ENCODE measurements at places on chromosomes 16 and 17. TPM values are rescaled to one million over a fixed set of nuclear protein-coding genes. Genes with fewer than 3 reads are reported as not detected.
A peak's percentile ranks its signal among the peaks of the same experiment; 100 is the strongest.

DNA sequence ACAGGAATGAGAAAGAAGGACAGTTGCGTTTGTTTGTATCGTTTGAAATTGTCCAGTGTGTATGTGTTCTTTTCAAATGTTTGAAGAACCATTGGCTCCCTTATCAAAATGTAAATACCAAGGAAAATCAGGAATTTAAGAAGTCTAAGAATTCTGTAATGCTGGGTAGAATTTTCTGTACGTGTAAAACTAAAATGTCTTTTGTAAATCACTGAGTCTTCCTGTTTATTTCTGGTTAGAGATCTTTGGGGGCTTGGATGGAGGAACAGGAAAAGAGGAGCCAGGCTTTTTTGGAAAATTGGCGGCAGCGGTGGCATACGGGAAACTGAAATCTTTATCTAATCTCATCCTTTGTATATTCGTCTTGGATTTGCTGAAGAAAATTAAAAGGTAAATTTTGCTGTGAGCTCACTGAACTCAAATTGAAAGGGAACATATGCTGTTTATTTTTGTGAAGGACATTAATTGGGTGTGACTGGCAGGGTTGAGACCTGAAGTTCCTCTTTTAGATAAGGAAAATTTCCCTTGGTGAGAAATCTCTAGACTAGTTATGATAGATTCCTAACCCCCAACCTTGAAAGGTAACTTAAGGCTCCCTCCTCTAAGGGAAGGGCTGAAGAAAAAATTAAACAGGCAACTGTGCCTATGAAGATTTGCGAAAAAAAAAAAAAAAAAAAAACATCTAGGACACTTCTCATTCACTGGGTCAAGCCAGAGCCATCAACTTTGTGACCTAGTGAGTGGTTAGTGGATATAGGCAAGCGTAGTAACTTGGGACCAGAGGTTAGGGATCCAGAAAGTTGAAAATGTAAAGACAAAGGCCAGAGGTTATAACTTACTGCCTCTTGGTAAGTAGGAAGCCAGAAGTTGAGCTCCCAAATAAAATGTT lies 10.8 kb downstream of the TAT start:
- no peaks in the 10 kb centered on the region for H3K27me3 ChIP-seq
- no peak for DNase-seq
- no peak overlapping the region for H3K27ac ChIP-seq
- H3K4me1 ChIP-seq: peaks cover 10% of the 10 kb centered on the region

DNA sequence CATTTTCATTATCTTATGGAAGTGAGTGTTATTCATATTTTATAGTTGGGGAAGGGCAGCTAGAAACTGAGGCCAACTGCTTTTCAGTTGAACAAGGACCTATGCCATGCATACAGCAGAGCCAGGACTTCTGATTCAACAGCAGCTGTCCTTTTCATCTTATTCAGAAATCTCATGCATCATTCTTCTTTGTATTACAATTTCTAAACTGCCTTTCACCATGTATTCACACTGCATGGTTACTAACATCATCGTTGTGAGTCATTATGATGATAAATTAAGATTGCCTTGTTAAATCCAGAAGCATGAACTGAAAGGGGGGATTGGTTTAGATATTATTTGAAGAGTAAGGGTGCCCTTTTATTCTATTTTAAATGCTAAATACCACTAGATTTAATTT lies 1470.1 kb upstream of the GOT2 start:
- H3K4me1 ChIP-seq: no peaks in the 10 kb centered on the region
- H3K27me3 ChIP-seq: no peaks in the 10 kb centered on the region
- H3K36me3 ChIP-seq: no peaks in the 10 kb centered on the region
- no peak for DNase-seq

DNA sequence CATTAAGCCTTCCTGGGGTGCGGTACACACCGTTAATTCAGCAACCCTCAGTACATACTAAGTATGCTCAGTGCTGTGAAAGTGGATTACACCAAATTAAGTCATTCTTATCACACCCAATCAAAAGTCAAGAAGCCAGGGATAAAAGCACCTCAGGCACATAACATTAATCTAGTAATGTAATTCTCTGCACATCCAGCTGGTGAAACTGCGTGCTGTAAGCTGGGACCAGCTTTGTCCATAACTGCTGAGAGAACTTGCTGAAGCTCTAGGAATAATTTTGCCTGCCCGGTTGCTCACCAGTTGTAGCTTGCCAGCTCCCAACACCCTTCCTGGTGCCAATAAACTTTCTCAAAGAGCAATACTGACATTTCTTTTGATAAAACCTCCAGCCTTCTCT lies 44.9 kb downstream of the SLC47A1 start:
- peaks cover 14% of the 10 kb centered on the region for H3K27me3 ChIP-seq
- DNase-seq: no peak
- no peak overlapping the region for H3K27ac ChIP-seq
- H3K4me3 ChIP-seq: no peak overlapping the region
- H3K36me3 ChIP-seq: no peaks in the 10 kb centered on the region

DNA sequence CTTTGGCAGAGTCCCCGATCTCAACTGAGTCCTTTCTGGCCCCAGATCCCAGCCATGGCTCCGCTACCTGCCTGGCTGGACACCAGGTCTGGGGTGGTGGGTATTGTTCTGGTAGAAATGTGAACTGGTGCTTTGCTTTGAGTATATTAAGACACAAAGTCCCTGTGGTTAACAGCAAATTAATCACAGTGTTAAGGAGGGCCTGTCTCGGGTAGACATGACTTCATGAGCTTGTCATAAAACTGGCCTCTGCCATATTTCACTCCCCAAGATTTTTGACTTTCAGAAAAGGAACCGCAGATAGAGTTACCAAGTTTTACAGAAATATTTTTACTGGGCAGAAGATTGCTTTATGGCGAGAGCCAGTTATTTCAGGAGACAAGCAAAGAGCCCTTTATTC lies 19.5 kb downstream of the NKD1 start:
- H3K4me3 ChIP-seq: no peak overlapping the region
- no peaks in the 10 kb centered on the region for H3K27me3 ChIP-seq
- no peak overlapping the region for H3K27ac ChIP-seq
- DNase-seq: no peak
- H3K4me1 ChIP-seq: peaks cover 12% of the 10 kb centered on the region
- H3K36me3 ChIP-seq: no peaks in the 10 kb centered on the region

DNA sequence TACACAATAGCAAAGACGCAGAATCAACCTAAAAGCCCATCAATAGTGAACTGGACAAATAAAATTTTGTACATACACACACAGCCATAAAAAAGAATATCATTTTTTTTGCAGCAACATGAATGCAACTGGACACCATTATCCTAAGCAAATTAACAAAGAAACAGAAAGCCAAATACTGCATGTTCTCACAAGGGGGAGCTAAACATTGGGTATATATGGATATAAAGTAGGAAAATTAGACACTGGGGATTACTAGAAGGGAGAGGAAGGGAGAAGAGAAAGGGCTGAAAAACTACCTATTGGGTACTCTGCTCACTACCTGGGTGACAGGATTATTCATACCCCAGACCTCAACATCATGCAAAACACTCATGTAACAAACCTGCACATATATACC lies 28.2 kb downstream of the ADAMTS18 start:
- H3K36me3 ChIP-seq: no peaks in the 10 kb centered on the region
- no peak overlapping the region for H3K27ac ChIP-seq
- DNase-seq: no peak

GRCh38 chr17:17732892-17733670 lies 51.8 kb downstream of the RAI1 start:
- no peaks in the 10 kb centered on the region for H3K36me3 ChIP-seq
- no peaks in the 10 kb centered on the region for H3K4me1 ChIP-seq
- no peak overlapping the region for H3K27ac ChIP-seq
- H3K27me3 ChIP-seq: no peaks in the 10 kb centered on the region
- H3K4me3 ChIP-seq: no peak overlapping the region

DNA sequence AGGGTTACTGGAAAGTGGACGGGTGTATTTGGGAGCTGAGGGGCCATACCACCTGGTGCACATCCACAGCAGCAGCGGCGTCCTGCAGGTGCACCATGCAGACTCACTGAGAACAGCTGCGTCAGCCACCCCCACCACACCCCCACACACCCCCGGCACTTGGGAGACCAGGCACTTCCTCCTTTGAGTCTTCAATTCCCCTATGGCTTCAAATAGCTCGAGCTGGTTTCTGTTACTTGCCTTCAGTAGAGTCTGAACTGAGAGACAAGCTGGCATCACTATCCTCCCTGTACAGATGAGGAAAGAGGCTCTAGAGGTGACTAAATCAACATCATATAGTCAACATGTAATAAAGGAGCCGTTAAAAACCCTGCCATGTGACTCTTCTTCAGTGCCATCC lies 15.4 kb downstream of the CUEDC1 start:
- no peak for DNase-seq
- H3K4me3 ChIP-seq: no peak overlapping the region
- H3K36me3 ChIP-seq: no peaks in the 10 kb centered on the region
- no peaks in the 10 kb centered on the region for H3K27me3 ChIP-seq

DNA sequence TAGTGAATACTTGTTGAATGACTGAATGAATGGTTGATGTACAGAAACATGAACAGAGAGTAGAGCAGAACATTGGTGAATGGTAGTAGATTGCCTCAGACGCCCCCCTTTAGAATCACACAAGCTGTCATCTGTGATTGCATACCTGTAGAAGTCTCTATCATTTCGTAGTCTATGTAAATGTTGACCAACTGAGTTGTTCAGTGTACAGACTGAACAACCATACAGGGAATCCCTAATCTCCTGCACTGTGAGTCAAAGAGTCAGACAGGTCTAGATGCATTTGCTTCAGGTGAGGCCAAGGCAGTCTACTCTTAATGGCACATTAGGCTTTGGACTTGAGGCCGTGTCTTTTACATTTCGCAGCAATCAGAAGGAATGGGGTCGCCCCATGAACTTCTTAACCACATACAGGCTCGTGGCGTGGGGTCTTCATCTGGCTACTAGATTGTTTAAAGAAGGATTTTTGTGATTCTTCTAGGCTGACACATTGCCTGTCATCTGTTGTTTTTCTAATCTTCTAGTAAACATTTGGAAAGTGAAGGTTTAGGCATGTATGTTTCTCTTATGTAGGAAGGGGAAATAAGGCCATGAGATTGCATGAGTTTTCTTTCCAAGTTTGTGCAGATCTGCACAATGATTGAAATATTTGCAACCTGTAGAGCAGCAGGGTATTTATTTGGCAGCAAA lies 157.4 kb downstream of the WWOX start:
- DNase-seq: no peak
- no peak overlapping the region for H3K4me3 ChIP-seq
- H3K27ac ChIP-seq: no peak overlapping the region
- H3K36me3 ChIP-seq: no peaks in the 10 kb centered on the region

DNA sequence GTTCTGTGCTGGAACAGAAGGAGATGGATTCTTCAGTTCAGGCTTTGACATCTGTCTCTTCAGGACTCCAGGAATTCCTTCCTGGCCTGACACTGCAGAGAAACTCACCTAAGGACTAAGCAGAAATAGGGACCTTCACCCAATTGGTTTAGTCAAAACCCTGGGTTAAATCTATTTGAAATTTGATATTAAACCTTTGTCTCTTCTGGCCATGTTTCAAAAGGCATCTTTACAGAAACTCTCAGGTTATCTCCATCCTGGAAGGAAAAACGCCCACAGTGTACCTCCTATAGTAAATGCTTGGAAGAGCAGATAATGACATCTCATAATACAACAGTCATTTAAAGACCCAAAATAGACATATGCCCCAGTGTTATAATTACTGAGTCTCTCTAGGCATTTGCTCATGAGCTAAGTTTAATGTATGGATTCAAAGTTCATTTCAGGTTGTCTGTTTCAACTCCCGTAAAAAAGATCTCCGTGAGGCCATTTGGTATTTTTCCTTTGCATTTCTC lies 5.6 kb upstream of the HOXB4 start:
- no peak for DNase-seq
- no peak overlapping the region for H3K4me3 ChIP-seq
- H3K36me3 ChIP-seq: no peaks in the 10 kb centered on the region
- H3K27me3 ChIP-seq: peaks cover 56% of the 10 kb centered on the region
- H3K27ac ChIP-seq: no peak overlapping the region
- peaks cover 33% of the 10 kb centered on the region for H3K4me1 ChIP-seq

- H3K4me3 ChIP-seq: no peak overlapping the region
- peak; percentile 19 for DNase-seq
- no peaks in the 10 kb centered on the region for H3K27me3 ChIP-seq
- no peaks in the 10 kb centered on the region for H3K36me3 ChIP-seq
- H3K4me1 ChIP-seq: peaks cover 33% of the 10 kb centered on the region
Observed at GRCh38 chr17:39195568-39196160, 1.8 kb downstream of the CACNB1 start.

- H3K27ac ChIP-seq: no peak overlapping the region
- H3K4me3 ChIP-seq: no peak overlapping the region
- no peaks in the 10 kb centered on the region for H3K4me1 ChIP-seq
- H3K36me3 ChIP-seq: peaks cover 8% of the 10 kb centered on the region
Observed at GRCh38 chr17:69287168-69287567, 39.8 kb downstream of the ABCA5 start.

- no peaks in the 10 kb centered on the region for H3K36me3 ChIP-seq
- peaks cover 13% of the 10 kb centered on the region for H3K4me1 ChIP-seq
- DNase-seq: peak; percentile 77
- H3K4me3 ChIP-seq: peak overlapping the region; percentile 19
- no peaks in the 10 kb centered on the region for H3K27me3 ChIP-seq
Observed at GRCh38 chr17:41548844-41549595, 20.9 kb upstream of the KRT19 start.

DNA sequence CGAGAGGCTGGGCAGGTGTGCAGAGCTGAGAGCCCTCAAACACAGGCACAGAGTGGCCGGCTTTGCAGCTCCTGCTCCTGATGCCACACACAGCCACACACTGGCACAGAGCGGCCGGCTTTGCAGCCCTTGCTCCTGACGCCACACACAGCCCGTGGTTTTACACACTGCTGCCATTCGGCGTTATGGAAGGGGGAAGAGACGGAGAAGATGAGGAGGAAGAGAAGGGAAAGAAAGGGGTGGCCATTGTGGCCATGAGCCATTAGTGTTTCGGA lies 26.8 kb downstream of the WSCD1 start:
- DNase-seq: no peak
- H3K36me3 ChIP-seq: no peaks in the 10 kb centered on the region
- H3K4me1 ChIP-seq: no peaks in the 10 kb centered on the region
- H3K27me3 ChIP-seq: no peaks in the 10 kb centered on the region

DNA sequence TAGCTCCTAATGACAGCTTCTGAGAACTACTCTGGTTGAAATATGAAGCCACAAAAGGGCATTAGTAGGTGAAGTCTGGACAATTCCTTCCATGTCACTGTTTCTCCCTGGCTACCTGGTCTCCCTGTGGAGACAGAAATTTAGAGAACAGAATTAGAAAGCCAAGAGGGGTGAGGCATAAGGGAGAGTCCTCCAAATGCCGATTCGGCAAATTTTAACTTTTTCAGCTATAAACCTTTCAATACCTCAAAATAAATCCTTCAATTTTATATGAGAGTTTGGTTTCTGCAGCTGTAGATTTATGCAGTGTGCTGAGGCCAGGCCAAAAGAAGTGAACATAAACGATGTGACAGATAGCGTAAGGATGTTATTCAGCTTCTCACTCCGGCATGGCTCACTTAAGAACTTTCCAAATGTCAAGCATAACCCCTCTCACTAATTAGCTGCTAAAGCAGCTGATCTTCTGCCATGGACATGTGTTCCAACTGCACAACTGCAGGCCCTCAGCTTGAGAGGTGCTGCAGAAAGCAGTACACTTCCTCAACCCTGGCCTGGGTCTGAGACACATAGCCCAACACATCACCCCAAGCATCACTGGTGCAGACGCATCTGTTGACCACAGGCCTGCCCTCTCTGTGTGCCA lies 247.9 kb upstream of the SOX9 start:
- H3K27ac ChIP-seq: no peak overlapping the region
- H3K27me3 ChIP-seq: no peaks in the 10 kb centered on the region
- no peak for DNase-seq
- H3K4me3 ChIP-seq: no peak overlapping the region
- H3K4me1 ChIP-seq: no peaks in the 10 kb centered on the region

Gene KRT28
- not detected for total RNA-seq

Gene ADAD2
- total RNA-seq: not detected

Gene SLC6A2
- total RNA-seq: not detected

Gene NARF
- 62.2 TPM for total RNA-seq
